T-helper 17 cell (primary cell): ENCODE measurements at places on chromosomes 7 and 10.

DNA sequence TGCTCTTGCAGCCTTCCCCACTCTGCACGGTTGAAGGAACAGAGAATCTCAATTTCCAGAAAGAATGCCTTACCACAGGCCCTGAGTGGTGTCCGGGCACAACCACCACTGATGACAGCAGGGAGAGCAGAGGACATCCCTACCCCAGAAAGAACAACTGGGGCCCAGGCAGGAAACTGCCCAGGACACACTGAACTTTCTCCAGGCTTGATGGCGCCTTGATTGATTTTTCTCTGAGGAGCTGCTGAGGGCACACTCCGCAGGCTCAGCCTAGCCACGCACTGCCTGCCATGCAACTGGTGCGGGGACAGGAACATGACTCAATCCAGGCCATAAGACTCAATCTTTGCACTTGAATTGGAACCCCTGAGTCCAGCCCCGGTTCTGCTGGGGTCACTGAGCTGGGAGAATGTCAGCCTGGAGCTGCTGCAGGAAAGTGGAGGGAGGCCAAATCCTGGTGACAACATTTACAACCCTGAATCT is 5.9 kb downstream of the AKR1B1 start:
- DNase-seq, result no peak

GRCh38 chr10:43728425-43728824 is 79.7 kb upstream of the ZNF32 start:
- no peak for DNase-seq

GRCh38 chr7:108848486-108848885 is 278.8 kb downstream of the DNAJB9 start:
- no peak for DNase-seq

DNA sequence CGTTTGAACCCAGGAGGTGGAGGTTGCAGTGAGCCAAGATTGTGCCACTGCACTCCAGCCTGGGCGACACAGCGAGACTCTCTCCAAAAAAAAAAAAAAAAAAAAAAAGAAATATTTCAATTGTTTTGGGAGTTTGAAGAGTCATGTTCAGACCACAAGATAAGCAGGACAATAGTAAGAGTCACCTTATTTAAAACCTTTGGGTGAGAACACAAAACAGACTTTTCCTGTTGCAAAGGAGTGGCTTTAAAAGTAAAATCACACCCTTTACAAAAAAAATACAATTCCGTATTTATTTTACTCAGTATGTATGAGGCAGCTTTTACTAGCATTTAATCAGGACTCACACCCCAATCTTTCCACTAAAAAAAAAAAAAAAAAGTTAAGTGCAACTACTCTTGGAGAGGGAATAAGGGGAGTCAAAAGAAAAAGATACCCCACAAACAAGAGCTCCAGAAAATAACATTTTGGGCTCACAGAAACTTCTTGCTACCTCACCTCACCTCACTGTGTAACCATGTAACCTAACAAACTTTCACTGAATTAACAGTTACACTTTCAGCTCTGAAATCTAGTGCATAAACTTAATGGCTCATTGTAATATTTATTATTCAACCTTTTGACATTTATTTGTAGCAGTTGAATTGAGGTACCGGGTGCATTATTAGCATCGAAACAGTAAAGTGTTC is 11.2 kb downstream of the SKIDA1 start:
- no peak for DNase-seq

GRCh38 chr10:104066945-104067344 is 18.7 kb downstream of the COL17A1 start:
- no peak for DNase-seq

- DNase-seq, result no peak
Measured at GRCh38 chr10:77563638-77564270, 73.9 kb downstream of the KCNMA1 start.

- no peak for DNase-seq
Measured at GRCh38 chr7:127648986-127649385, 3.0 kb upstream of the SND1 start.

GRCh38 chr7:1368682-1369571 is 90.3 kb downstream of the MICALL2 start:
- DNase-seq, result no peak

- no peak for DNase-seq
Measured at GRCh38 chr10:42367532-42368230, 270.7 kb downstream of the ZNF33B start.

GRCh38 chr7:81687062-81687461 is 82.8 kb downstream of the HGF start:
- DNase-seq, result no peak

DNA sequence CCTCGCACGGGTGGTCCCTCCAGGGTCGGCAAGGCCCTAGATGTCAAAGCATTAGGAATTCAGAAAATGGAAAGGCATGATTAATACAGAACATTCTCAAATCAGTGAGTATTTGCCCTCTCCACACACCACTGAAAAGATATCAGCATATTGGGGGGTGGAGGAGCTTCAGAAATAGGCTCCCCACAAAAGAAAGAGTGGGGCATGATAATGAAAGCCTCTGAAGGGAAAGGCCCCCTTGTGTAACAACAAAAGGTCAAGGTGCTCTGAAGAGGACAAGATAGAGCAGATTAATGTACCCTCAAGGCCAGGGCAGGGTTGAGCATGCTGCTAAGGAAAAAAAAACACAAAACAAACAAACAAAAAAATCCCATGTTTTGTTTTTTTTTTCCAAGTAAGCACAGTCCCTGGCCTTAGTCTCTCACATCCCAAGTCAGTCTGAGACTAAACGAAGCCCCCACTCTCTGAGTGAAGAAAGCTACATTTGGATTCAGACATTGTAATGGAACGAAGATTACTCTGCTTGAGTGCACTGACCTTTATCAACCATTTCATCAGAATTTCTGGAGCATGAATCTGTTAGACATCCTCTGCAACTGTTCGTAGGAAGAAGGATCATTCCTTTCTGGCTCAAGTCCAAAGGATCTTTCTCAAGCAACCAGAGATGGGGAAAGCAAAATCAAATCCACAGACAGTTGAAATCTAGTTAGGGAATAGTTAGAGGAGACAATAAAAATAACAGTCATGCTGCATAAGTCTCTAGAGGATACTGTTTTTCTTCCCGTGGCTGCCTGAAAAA is 27.4 kb upstream of the DGKI start:
- DNase-seq, result no peak

DNA sequence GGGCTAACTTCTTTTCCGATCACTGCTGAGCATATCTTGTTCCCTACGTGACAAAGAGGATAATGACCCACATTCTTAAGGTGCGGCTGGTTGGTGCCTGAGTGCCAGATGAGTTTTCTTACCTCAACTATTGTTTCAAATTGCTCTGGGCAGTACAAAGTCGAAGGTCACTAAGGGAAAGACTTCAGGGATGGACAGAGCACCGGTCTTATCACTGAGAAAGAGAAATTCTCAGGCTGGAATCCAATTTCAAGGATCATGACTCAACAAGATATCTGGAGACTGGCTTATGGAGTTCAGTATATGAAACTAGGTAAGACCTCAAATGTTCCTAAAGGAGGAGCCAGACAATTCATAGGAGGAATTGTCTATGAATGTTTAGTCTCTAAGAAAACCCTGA is 780.3 kb downstream of the SUGCT start:
- no peak for DNase-seq

GRCh38 chr7:136687693-136688322 is 180.6 kb upstream of the CHRM2 start:
- no peak for DNase-seq

GRCh38 chr7:70435634-70436033 is 696.3 kb upstream of the GALNT17 start:
- DNase-seq, result no peak

- no peak for DNase-seq
Measured at GRCh38 chr7:26543951-26544350, 252.3 kb downstream of the SNX10 start.

DNA sequence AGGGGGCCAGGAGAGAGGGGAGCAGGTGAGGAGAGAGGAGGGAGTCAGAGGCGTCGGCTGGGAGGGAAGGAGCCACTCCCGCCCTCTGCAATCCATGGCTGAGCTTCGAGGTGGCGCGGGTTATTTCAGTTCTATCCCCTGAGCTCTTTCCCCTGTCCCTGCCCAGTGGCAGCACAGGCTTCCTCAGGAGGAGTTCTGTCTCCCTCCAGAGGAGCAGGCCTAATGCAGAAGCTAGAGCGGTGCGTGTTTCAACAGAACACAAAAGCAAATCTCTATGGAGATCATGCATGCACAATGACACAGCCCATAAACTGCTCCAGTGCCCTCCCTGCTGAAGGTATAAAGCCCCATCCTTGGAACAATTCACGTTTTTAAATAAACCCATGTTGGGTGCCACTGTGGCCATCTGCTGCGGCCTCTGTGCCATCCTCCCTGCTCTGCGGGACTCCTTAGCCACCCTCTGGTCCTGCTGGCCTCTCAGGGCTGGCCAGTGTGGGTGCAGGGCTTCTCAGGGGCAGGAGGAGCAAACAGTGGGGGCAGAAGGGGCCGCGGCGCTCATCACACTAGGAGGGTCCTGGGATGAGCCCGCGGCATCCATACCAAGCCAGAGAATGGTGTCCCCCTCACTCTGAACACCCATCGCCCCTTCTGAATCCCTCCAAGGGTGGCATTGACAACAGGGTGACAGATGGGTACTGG is 192.6 kb upstream of the LYZL2 start:
- DNase-seq, result no peak

GRCh38 chr10:44760513-44760912 is 150.6 kb upstream of the TMEM72 start:
- DNase-seq, result no peak

- no peak for DNase-seq
Measured at GRCh38 chr7:291373-292092, 1.6 kb downstream of the FOXL3 start.

DNA sequence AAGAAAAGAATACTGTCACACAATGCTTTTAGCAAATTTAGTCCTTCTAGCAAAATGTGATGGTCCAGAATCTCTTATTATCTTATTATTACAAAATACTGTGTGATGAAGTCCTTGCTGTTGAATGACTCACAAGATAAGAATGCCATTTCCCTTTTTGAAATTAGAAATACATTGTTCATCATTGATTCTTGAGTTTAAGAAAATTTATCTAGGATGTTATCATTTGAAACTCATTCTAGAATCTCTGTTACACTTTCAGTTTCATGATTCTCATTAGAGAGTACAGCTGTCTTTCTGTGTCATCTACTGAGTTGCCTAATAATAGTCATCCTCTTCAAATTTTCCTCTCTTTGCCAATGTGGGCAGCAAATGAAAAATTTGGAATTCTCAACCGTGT is 9.6 kb downstream of the ZKSCAN5 start:
- DNase-seq, result no peak

- DNase-seq, result no peak
Measured at GRCh38 chr10:86657011-86657395, 2.7 kb downstream of the OPN4 start.

- DNase-seq, result no peak
Measured at GRCh38 chr7:20454202-20454601, 123.5 kb downstream of the ITGB8 start.

DNA sequence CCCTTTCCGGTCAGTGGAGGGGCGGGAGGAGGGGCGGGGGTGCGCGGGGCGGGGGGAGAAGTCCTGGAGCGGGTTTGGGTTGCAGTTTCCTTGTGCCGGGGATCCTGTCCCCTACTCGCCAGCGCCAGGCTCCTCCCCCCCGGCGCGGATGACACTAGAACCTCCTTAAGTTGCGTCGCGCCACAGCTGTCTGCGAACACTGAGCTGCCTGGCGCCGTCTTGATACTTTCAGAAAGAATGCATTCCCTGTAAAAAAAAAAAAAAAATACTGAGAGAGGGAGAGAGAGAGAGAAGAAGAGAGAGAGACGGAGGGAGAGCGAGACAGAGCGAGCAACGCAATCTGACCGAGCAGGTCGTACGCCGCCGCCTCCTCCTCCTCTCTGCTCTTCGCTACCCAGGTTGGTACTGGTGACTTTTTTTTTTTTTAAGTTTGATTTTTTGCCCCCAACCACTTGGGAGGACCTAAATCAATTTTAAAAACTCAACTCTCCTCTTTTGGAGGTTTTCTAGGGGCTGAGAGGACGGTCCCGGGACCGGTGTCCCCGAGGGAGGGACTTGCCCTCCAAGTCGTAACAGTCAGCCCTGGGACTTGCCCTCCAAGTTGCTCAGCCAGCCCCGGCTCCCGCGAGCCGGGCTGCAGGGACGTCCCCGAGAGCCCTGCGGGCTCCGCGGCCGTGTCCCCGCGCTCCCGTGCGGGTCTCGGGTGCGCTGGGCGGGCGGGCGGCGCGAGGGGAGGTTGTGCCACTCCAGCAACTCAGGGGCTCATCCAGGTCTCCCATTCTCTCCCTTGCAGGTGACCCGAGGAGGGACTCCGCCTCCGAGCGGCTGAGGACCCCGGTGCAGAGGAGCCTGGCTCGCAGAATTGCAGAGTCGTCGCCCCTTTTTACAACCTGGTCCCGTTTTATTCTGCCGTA is at the start of gene GATA3:
Gene GATA3, plus strand, starts transcription at position 195 of the 914 bp plus-strand sequence. CDS start 968 bp downstream, outside the sequence.
- peak; percentile 79 for DNase-seq

GRCh38 chr7:28626624-28627262 is 214.4 kb downstream of the CREB5 start:
- DNase-seq, result no peak

GRCh38 chr7:18538554-18539250 is 43.2 kb downstream of the HDAC9 start:
- DNase-seq, result no peak

GRCh38 chr7:131827421-131827820 is 271.0 kb upstream of the PODXL start:
- DNase-seq, result no peak

- no peak for DNase-seq
Measured at GRCh38 chr7:90726120-90726519, 130.0 kb downstream of the CDK14 start.
